Glomerular endothelial cell (primary cell): ENCODE measurements at places on chromosomes 5 and 9. TPM values are rescaled to one million over a fixed set of nuclear protein-coding genes. Genes with fewer than 3 reads are reported as not detected.

GRCh38 chr9:97384406-97385262 lies 27.3 kb upstream of the TDRD7 start:
- DNase-seq: no peak

DNA sequence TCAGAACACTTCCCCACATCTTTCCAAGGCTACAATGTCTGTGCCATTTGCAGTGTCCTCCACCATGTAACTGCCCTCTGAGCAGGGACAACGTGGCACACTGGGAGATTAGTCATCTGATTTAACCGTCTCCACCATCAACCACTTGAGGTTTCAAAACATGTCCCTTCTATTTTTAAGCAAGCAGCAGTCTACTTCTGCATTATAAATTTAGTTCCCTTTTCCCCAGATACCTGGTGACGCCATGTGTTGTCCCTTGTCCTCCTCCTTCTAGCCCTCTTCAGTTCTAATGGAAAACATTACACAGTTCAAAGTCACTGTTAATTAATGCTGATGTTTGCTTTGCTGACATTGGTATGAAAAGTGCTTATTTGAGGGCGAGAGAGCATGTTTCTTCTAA lies 52.8 kb downstream of the ATP10B start:
- DNase-seq: no peak

GRCh38 chr9:33697171-33697570 lies 98.2 kb upstream of the PRSS3 start:
- DNase-seq: no peak

DNA sequence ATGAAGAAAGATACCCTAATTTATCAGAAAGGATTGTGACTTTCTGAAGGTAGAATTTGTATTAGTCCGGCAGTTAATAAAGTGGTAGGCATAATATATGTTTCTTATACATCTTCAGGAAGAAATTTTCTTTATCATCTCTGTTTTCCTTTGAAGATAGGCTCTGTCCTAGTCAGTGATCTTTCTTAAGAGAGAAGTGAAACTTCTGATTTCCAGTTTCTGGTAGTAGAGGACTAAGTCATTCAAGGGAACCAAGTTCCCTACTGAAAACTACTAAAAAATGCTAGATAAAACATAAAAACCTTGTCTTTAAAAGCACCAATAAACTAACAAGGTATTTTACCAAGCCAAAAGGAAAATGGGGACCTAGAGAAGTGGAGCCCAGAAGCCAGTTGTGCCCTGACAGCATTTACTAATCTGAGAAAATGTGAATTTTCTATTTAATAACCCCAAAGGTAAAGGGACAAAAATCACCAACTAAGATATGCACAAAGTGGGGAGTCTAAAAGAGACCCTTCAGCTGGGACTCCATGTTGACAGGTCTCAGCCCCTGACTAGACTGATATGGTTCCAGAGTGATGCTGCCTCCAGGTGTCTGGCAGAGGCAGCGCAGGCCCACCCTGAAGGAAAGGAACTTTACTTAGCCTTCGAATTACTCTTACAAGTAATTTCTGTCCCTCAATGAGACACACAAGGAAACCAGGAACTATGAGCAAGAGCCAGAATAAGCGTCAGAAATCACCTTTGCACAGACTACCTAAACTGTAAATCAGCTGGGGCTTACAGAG lies 72.7 kb downstream of the FAM78A start:
- no peak for DNase-seq

DNA sequence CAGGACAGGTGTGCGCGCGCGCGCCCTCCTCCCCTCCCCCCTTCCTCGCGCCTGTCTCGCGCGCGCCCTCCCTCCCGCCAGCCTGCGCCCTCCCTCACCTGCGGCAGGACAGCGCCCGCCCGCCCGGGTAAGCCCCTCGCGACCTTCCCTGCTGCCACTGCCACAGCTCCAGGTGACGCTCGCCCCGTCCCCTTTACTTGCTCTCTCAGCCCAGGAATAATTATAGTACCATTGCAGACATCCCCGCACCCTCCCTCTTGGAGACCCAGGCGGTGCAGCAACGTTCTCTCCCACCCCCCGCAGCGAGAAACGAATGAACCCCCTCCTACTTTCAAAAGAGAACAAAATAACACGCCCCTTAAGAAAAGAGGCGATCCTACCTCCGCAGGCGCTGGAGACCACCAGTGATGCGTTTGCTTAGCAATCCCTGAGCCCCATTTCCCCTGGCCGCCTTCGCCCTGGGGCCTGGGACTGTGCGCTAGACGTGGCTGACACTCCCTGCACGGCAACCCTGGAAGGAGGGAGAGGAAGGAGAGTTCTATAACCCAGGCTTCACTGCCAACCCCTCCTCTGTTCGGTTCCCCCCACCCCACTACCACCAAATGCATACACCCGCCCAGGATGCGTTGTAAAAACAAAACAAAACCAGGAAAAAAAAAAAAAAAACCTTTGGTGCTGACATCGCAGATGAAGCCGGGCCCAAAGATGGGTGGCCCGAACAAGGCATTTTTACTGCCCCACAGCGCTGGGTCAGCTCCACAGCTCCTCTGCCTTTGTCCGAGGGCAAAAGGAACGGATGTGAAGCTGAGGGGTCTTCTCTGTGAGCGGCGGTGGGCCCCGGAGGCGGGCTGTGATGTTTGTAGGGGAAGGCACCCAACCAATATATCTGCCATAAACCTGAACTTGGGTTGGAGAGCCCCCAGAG lies 5.6 kb upstream of the PURA start:
- DNase-seq: no peak

Gene SMIM23
- total RNA-seq: not detected in 2 replicates

GRCh38 chr9:87007711-87008366 lies 60.5 kb upstream of the GAS1 start:
- DNase-seq: no peak
